ENCODE measurements at places on chromosomes 3 and 15.

DNA sequence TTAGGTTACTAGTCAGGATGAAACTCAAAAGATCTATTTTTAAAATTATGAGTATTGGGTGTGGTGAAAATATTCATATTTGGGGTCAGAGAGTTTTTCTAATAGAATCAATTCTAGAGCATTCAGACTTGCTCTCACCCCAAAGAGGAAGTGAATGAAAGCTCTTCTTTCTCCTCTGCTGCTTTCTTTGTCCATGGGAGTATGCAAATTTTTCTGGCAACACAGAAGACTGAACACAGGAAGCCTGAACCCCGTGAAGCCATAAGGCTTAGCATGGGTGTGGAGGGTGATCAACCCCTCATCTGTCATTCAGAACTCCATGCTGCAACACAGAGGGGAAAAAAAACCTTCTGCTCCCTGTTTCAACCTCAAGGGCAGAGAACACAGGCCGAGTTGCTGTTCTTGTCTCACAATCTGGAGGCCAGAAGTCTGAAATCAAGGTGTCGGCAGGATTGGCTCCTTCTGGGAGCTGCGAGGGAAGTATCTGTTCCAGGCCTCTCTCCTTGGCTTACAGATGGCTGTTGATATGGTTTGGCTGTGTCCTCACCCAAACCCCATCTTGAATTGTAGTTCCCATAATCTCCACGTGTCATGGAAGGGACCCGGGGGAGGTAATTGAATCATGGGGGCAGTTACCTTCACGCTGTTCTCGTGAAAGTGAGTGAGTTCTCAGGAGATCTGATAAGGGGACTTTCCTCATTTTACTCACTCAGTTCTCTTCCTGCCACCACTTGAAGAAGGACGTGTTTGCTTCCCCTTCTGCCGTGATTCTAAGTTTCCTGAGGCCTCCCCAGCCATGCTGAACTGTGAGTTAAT, 33.7 kb upstream of the CD47 start:
- DNase-seq, result no peak

- DNase-seq, result no peak
Measured at GRCh38 chr3:77885381-77885780, 845.5 kb downstream of the ROBO2 start.

DNA sequence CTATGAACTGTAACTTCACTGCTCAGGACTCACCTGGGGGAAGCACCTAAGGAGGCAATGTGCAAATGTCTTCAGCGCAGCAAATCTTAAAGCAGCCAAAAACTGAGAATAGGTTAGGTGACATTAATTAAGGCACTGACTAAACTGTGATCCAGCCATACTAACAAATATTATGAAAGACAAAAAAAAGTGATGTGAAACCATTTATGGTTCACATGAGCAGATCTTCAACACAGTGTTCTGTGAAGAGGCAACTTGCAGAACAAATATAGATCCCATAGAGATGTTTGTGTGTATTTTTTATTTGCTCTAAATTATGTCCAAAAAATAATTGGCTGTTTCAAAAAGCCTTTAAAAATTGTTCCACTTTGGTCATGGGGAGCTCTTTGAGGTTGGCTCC, 24.1 kb upstream of the MITF start:
- no peak for DNase-seq

DNA sequence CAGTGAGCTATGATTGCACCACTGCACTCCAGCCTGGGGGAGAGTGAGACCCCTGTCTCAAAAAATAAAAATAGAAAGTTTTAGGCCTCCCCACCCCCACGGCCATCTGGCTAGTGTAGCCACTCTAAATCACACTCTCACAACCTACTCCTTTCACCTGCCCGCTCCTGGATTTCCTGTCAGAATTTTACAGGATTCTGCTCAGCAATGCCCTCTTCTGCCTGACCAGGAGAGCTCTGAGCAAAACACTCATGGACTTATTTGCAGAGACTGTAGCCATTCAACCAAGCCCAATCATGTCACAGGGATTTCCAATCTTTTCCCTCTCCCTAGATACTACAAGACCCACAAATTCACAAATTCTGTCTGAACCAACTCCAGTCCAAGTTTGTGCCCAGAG, 242.6 kb upstream of the TPRG1 start:
- no peak for DNase-seq

DNA sequence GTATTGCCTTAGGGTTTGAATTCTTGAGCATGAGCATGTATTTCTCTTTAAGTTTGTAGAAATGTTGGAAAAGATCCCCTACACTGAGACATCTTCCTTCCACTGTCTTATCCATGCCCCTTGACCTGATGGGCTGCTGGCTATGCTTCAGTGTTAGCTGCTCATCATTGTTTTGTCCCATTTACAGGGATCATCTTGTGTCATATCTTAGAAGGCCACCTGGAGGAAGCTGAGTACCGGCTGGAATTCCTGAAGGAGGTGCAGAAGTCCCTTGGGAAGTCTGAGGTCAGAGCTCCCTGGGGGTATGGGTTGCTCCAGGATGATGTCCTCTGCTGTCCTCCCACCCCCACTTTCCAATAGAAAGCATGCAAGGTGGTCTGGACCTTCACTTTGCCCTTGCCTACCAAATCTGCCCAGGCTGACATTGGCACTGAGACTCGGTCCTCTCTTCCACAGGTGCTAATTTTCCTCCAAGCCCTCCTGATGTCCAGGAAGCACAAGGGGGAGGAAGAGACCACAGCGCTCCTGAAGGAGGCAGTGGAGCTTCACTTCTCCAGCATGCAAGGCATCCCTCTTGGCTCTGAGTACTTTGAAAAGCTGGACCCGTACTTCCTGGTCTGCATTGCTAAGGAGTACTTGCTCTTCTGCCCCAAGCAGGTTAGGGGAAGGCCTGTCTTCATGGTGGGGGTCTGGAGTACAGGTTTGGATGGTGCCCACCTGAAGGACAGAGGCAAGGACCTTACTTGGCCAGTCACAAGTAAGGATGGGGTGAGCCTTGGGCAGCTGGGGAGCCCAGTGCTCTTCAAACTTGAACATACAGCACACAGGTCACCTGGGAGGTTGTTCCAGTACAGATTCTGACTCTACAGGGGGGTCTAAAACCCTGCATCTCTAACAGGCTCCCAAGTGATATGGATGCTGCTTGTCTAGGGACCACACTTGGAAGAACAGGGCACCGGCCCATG, 17.7 kb downstream of the TTC21A start:
- no peak for DNase-seq

DNA sequence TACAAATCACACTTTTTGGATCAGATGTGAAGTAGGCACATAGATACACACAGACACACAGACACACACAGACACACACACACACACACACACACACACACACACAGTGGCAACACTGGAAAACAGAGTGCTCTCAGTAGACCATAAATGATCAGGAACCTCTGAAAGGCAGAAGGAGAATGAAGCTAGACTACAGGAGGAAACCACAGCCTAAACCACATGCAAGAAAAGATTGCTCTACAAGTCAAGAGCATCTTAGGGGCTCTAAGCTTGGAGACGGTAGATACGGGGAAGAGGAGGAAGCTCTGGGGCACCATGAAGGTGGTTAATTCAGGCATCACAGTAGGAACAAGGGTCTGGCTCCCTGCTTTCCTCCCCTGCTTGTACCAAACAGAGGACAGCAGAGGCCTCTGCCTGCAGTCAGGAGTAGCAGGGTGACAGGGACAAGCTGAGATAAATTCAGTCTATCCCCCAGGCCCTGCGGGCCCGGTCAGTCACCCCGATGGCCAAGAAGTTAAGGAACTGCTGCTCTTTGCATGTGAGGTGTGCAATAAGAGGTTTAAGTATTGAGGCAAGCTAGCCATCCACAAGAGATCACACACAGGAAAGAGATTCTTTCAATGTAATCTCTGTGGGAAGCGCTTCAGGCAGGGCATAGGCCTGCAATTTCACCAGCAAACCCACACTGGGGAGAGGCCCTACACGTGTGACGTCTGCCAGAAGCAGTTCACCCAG, 23.5 kb upstream of the ARPIN start:
- no peak for DNase-seq

DNA sequence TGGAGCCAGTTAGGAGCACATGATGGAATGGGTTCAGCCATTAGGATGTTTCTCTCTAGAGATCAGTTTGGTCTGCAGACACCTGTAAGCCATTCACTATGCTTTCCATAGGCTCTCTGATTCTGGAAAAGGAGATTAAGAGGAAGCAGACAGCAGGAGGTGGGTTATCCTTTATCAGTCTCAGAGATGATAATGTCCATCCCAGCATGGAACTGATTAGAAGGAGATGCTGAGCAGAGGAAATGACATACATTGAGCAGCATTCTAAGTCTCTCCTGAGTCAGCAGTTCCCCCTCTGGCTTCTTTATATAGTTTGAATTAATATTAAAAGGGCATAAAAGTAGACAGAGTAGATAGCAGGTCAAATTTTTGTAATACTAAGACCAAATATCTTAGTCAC, 591.1 kb downstream of the GBE1 start:
- DNase-seq, result no peak

GRCh38 chr3:81245043-81245442, 516.4 kb downstream of the GBE1 start:
- no peak for DNase-seq

DNA sequence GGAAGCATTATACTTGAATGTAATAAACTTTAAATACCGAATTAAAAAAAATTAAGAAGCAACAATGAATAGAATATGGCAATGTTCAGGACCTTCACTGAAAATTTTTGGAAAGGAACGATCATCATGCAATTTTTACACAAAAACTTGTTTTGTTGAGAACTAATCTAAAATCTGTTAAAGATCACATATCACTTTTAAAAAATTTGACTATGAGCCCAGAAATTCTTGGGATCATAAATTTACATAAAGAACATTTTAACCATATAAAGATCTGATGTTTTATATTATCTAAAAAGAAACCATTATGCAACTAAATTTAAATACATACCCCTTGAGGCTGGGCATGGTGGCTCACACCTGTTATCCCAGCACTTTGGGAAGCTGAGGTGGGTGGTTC, 76.2 kb upstream of the MELTF start:
- no peak for DNase-seq

DNA sequence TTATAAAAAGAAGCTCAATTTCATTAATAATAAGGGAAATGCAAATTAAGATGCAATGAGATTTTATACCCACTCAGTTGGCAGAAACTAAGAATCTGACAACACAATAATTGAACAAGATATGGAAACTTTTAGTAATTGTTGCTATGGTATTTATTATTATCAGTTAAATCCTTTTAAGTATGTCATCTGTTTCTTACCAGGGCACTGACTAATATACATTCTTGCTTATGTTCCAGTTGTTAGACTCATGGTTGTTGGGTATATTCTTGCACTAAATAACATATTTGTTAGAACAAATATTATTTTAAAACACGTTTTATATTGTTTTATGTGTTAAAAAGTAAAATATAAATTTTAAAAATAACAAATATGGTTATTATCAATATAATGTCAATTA, 690.3 kb downstream of the MECOM start:
- DNase-seq, result no peak

DNA sequence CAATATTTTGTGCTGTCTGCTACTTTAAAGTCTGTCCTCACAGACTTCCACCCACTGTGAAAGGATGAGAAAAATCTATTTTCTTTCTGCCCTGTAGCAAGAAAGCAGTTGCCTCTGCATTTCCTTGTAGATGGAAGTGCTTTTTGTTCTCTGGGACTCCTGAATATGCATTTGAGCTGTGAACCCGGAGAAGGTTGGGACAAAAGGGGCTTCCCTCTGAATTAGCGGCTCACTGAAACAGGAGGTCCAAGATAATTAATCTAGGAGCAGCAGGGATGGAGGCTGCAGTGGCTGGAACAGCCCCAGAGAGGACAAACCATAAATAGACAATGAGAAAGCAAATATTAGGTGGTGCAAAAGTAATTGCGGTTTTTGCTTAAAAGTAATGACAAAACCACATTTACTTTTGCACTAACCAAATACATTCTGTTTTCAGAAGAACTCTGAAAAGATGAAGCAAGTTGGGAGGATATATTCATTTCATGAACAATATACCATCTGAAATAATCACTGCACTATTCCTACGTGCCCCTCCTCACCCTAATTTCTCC, 143.4 kb upstream of the KBTBD8 start:
- no peak for DNase-seq

DNA sequence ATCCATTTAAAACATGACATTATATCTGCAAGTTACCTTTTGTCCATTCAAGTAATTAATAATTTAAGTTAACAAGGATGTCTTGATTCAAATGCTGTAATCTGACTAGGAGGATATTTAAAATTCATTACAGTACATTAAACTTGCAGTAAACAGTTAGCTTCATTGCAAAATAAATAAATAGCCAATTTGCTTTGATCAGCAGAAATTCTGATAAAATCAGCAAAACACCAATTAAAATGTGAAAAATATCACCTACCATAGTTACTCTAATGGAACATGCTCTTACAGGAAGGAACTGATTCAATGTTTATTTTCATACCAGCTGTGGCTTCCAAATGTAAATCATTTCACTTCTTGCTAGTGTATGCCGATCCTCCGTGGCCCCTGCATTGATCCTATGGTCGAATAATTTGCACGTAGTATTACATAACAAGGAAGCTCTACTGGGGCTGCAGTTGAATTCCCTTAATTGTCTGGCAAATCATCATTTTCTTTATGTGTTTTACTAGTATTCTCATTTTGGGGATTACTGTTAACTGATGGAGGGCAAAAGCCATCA, 150.7 kb downstream of the FOXB1 start:
- no peak for DNase-seq

- no peak for DNase-seq
Measured at GRCh38 chr15:57215326-57215725, 161.0 kb upstream of the CGNL1 start.

DNA sequence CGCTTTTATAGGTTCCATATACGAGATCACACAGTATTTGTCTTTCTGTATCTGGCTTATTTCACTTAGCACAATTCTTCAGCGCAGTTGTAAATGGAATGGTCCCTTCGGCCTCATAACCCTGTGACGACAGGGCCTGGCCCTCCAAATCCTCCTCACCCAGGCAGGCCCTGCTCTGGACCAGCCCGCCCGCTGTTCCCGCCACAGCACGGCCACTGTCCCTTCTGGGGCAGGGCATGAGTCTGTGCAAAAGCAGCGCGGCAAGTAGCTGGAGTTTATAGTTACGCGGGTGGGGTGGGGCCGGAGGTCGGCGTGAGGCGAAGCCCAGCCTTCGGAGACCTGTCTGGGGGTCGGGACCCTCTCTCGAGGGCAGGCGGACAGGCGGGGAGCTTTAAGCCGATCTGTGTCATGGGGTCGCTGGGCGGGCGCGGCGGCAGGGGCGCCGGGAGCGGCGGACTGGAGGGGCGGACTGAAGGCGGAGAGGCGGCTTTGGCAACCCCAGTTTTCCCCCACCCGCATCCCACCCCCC, 543 bp downstream of the ARPIN start:
- DNase-seq, result peak; percentile 24

GRCh38 chr15:90002428-90002844, 1.3 kb downstream of the ZNF710 start:
- DNase-seq, result peak; percentile 37

DNA sequence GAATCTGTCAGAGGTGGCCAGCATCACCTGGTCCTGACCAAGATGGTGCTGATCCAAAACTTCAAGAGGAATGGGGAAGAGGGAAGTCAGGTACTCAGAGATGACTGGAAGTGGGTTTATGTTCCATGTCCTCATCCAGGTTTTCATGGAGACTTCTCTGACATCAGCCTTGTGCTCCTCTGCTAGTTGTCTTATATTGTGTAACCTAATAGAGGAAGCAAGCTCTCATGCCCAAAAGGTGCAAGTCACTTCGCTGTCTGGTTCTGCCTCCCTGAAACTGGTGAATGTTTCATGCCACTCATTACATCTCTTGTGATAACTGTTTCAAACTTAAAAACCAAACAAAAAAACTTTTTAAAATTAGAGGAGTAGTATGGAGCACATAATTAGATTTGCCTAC, 127.2 kb upstream of the MANF start:
- DNase-seq, result no peak

Measured in head of caudate nucleus (tissue), 42 donors.